ENCODE measurements at places on chromosomes 16 and 17. TPM values are rescaled to one million over a fixed set of nuclear protein-coding genes. Genes with fewer than 3 reads are reported as not detected.

GRCh38 chr17:15510361-15510760 is 42.9 kb upstream of the CDRT4 start:
- no peak for DNase-seq
- H3K27me3 ChIP-seq = no peaks in the 10 kb centered on the region
- H3K36me3 ChIP-seq = peaks cover 13% of the 10 kb centered on the region
- no peak overlapping the region for H3K27ac ChIP-seq

The MAP2K6 gene
- 6.3 TPM for total RNA-seq

The TBC1D3D gene
- total RNA-seq = not detected

DNA sequence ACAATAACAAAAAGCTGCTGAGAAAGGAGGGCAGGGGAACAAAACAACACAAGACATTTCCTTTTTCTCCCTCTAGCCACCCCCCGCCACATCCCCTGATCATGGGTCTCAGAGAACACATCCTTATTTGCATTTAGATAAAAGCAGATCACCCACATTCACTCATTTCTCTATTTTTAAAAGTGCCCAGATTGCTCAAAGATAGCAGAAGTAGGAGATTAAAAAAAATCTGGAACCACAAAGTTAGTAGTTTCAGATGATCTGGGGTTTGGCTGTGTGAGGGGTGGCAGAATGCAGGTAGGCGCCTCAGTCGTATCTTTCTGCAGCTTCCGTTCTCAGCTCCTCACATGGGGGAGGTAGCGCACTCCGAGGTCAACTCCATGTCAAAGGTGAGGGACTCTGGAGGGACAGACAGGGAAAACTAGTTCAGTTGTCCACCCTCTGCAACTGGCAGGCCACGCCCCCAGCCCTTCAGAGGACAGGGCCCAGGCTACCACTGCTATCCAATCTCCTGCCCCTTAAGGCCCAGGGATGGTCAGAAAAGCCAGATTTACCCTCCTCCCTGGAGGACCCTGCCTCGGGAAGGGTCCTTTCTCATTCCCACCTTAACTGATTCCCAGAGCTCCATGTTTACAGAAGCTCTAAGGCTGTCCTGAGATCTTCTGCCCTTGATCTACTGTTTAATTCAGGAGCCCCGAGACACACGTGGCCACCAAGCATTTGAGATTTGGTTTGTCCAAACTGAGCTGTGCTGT is 27.3 kb downstream of the STAT5A start:
- no peak for DNase-seq
- peaks cover 80% of the 10 kb centered on the region for H3K36me3 ChIP-seq
- no peaks in the 10 kb centered on the region for H3K27me3 ChIP-seq
- no peak overlapping the region for H3K27ac ChIP-seq
- H3K4me1 ChIP-seq = peaks cover 37% of the 10 kb centered on the region

The ELAC2 gene
- 87.6 TPM for total RNA-seq

The RAB11FIP4 gene
- total RNA-seq = 31.0 TPM
